ENCODE measurements at places on chromosomes 2 and 18.
A peak's percentile ranks its signal among the peaks of the same experiment; 100 is the strongest.

DNA sequence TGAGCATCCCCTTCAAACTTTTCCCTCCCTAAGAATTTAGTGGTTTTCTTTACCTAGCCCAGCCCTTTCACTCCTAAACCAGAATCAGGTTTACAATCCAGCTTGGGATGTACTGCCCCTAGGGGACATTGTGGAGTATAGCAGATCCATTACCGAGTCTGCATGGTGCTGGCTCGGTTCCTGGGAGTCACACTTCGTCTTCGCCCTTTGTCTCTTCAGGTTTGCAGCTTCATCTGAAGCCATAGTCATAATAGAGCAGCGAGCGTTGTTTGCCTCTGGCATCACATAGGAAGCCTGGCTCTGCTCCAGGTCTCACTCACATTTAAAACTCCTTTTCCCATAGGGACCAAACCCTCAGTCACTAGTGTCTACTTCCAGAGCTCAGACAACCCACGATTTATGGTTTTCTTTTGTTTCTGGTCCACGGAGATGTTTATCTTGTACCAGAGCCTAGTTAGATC is 16.8 kb upstream of the LYPD6 start:
- DNase-seq: peak; percentile 44

GRCh38 chr18:66346833-66347588 is 256.9 kb downstream of the CDH19 start:
- no peak for DNase-seq

DNA sequence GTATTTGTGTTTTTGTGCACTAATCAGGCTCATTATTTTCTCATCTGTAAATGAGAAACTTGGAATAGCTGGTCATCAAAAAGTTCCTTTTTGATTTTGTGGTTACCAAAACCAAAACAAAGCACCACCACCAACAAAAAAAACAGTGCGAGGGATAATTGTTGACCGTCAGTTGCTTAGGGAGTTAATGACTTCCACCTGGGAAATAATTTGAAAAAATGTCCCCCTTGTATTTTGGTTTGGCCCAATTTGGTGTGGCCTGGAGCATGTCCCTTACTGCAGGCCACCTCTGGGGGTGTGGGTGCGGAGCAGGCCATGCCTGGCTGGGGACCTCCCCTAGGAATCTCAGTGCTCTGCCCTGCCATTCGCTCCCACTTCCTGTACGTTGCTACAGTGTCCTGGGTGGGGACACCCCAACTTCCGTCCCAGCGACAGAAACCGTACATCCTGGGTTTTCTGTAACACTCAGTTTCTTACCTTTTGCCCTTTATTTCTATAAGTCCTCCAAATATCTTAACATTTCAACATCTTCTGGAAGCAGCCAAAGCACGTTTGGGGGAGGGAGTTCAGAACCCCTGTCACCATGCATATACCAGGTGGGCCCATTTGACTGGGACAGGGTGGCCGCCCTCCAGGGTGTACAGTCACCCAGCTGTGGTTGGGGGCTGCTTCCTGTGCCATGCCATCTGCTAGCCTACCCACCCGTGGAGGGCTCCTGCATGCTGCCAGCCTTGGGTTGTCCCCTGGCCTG is 31.3 kb downstream of the NCK2 start:
- DNase-seq: peak; percentile 73

- no peak for DNase-seq
These were observed at the start of gene PPM1B for GRCh38 chr2:44168681-44169154. Gene PPM1B, plus strand, starts transcription at chr2:44168875. Its CDS starts 32,325 bp downstream, at chr2:44201200.

DNA sequence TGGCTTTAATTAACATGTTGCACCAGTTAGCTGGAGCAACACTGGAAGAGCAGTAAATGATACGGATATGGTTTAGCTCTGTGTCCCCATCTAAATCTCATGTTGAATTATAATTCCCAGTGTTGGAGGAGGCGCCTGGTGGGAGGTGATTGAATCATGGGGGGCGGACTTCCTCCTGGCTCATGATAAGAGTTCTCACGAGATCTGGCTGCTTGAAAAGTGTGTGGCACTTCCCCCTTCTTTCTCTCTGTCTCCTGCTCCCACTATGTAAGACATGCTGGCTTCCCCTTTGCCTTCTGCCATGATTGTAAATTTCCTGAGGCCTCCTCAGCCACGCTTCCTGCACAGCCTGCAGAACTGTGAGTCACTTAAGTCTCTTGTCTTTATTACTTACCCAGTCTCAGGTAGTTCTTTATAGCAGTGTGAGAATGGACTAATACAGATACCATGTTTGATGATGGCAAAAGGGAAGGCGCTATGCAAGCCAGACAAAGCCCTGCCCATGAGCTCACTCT is 963.6 kb downstream of the SOCS6 start:
- peak; percentile 37 for DNase-seq

DNA sequence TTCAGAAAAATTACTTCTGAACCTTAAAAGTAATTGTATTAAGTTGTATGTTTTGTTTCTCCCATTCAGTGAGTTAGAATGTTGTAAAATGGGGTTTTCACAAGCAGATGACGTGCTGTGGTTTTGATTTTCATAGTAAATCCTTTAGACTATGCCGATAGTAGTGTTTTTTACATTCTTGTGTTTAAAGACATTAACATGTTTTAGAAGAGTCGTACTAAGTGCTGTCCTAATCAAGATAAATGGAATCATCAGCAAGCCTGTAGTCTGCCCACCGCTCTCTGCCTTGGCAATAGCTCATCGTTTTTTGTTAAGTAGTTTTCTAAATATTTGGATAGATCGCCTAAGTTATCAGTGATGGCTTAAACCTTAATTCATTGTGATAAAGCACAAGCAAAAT is 21.5 kb downstream of the PKP4 start:
- DNase-seq: no peak

GRCh38 chr2:8456151-8457091 is 225.4 kb upstream of the ID2 start:
- DNase-seq: no peak

DNA sequence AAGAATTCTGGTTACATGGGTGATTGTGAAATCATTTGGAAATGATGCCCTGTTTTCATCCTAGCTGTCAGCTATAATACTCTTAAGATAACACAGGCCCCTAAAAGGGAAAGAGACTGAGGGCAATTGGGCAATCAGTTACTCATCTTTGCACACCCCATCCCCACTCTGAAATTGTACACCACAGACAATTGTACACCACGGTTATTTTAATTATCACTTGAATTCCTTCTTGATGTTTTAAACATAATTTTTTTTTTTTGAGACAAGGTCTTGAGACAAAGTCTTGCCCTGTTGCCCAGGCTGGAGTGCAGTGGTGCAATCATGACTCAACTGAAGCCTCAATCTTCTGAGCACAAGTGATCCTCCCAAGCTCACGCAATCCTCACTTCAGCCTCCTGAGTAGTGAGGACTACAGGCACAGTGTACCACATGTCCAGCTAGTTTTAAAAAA is 862.4 kb upstream of the ACVR2A start:
- peak; percentile 36 for DNase-seq

- no peak for DNase-seq
These were observed 34.4 kb downstream of the ATP8B1 start for GRCh38 chr18:57768537-57769326.

DNA sequence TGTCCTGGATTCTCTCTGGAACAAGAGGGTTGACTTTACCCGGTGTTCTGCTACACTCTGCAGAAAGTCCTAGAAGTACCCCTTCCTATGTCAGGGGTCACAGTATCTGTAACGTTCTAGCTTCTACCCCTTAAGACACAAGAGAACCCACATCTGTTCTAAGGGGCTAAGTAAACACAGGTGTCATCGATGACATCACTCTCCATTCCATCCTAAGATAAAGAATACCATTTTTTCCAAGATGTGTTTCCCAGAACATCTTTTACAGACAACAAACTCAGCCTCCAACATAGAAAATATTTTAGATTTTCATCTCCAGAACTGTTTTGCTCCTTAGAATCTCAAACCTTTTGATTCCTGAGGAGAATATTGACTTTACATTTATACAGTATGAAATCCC is 239.1 kb downstream of the TRIB2 start:
- no peak for DNase-seq

DNA sequence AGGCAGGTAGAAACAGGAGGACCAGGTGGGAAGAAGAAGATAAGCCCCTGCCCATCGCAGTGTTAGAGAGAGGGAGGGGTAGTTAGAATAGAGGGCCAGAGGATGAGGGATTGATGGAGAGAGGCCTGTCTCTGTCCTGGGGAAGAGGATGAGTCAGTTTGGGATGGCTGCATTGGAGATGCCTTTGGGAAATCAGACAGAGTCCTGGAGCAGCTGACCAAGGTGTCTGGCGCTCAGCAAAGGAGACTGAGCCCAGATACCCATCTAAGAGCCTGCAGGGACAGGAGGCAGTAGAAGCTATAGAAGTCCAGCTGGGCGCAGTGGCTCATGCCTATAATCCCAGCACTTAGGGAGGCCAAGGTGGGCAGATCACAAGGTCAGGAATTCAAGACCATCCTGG is 177.8 kb upstream of the HAAO start:
- DNase-seq: no peak

DNA sequence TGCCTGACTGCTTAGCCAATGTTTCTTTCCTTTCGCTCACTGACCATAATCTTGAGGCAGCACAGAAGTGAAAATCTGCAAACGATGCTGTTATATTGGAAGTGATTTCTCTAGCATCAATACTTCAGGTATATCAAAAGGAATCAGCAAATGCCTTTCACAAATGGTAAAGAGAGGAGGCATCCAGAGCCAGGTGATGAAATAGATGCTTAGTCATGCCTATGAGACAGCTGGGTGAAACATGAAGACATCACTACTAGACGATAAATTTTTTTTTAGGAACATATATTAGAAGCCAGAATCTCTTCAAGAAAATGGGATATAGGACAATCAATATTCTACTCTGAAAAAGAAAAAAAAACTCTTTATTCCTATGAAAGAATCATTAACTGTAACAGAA is 249.2 kb upstream of the SLC39A10 start:
- peak; percentile 33 for DNase-seq

GRCh38 chr2:145038041-145038525 is 518.2 kb upstream of the ZEB2 start:
- no peak for DNase-seq

DNA sequence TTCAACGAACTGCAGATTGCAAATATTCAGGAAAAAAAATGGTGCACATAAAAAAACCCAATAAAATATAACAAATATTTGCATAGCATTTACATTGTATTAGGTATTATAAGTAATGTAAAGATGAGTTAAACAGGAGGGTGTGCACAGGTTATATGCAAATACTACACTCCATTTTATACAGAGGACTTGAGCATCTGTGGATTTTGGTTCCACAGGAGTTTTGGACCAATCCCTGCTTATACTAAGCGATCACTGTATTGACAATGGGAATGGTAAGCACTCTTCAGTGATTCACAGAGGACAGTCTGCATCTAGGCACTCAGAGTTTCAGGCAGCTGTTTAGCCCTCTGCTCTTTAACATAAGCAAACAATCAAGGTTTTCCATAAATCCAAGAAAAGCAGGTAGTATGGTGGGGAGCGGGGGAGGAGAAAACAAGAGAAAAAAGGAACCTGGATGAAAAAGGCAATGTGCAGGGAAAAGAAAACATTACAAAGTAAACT is 206.0 kb upstream of the PARD3B start:
- DNase-seq: no peak

- DNase-seq: no peak
These were observed 67.1 kb downstream of the CYP26B1 start for GRCh38 chr2:72080286-72081145.

- DNase-seq: peak; percentile 77
These were observed 213.3 kb upstream of the HNRNPA3 start for GRCh38 chr2:176999301-176999700.

DNA sequence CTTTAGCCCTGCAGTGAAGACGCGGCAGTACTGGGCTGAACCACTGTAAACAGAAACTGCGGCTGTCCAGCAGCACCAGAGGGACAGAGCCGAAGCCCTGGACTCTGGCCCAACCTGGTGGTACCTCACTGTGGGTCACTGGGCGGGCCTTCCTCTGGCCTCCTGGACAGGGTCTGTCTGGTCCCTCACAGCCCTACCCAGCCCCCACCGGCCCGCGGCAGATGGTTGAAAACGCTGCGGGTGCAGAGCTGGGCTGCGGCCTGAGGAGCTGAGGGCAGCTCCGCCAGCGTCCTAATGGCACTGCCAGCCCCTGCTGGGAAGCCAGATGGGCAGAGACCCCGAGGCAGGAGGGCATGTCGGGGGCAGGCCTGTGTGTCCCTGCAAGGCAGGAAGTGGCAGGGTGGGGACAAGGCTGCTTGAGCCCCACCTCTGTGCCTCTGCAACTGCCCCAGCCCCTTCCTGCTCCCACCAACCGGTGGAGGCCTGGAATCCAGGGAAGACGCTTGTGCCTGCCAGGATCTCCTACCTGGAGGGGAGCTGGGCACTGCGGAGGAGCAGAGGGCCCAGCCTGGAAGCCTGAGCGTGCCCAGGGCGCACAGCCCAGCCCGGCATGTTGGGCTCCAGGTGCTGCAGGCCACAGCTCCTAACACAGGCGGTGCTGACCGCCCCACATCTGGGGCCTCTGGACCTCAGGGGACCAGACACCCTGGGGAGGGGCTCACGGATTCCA is 36.3 kb downstream of the HS6ST1 start:
- no peak for DNase-seq

DNA sequence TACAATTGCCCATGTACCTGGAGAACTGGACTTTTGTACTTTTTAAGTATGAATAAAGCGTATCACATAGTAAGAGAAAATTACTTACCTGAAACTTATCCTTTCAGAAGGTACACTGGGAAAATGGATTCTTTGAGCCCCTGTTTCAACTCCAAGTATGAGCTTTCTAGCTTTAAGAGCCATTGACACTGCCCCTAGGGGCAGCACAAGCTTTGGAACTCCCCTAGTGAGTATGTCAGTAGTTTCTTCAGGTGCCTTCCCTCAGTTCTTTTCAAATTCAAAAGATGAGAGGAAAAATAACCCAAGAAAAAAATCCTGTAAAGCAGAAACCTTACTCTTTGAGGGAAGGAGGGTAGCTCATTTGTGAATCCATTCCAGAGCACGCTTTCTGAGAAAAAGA is 124.1 kb downstream of the MEMO1 start:
- peak; percentile 48 for DNase-seq
